Epithelial cell of umbilical artery (primary cell): ENCODE measurements at places on chromosomes 11 and 22. TPM values are rescaled to one million over a fixed set of nuclear protein-coding genes. Genes with fewer than 3 reads are reported as not detected.

Gene HBG2
- not detected in 2 replicates for total RNA-seq

Gene GGTLC2
- total RNA-seq, result not detected in 2 replicates

Gene MPPED2
- 0.32 TPM in 1 of 2 replicates, not detected in the other for total RNA-seq

Gene NDUFV1
- 235 and 247 TPM in 2 replicates for total RNA-seq

Gene LMNTD2
- total RNA-seq, result 0.30 and 0.65 TPM in 2 replicates

Gene TRPM5
- not detected in 2 replicates for total RNA-seq

Gene SLC16A8
- total RNA-seq, result under 0.01 TPM in 1 of 2 replicates, not detected in the other

Gene MPEG1
- total RNA-seq, result not detected in 2 replicates

Gene MUC6
- total RNA-seq, result not detected in 2 replicates

Gene GAL3ST3
- not detected in 2 replicates for total RNA-seq

Gene OR52H1
- total RNA-seq, result not detected in 2 replicates

Gene PDGFD
- total RNA-seq, result 6.2 and 13.8 TPM in 2 replicates

Gene LARGE2
- total RNA-seq, result under 0.01 TPM in 1 of 2 replicates, not detected in the other

Gene CARD18
- total RNA-seq, result under 0.01 TPM in 1 of 2 replicates, not detected in the other

Gene INSC
- total RNA-seq, result not detected in 2 replicates

Gene SYT12
- total RNA-seq, result not detected in 2 replicates

Gene DDX6
- 116 and 169 TPM in 2 replicates for total RNA-seq

Gene MS4A6E
- not detected in 2 replicates for total RNA-seq

Gene SCUBE1
- total RNA-seq, result under 0.01 TPM in 1 of 2 replicates, not detected in the other

Gene CST6
- total RNA-seq, result not detected in 2 replicates

Gene MS4A4A
- not detected in 2 replicates for total RNA-seq

Gene BCO2
- total RNA-seq, result 0.61 and 0.65 TPM in 2 replicates

Gene PNPLA5
- not detected in 2 replicates for total RNA-seq

Gene GTSE1
- 7.5 and 10.6 TPM in 2 replicates for total RNA-seq

Gene TRIM6
- total RNA-seq, result 0.97 and 2.4 TPM in 2 replicates

Gene WNT11
- 0.65 TPM in 1 of 2 replicates, not detected in the other for total RNA-seq

Gene CACNA1I
- total RNA-seq, result not detected in 2 replicates

Gene ANO5
- 4.9 and 6.2 TPM in 2 replicates for total RNA-seq

Gene THY1
- 4.0 and 7.5 TPM in 2 replicates for total RNA-seq

Gene MRGPRX4
- not detected in 2 replicates for total RNA-seq

Gene RTN4R
- total RNA-seq, result 0.61 and 0.65 TPM in 2 replicates

Gene OR51B2
- total RNA-seq, result not detected in 2 replicates

Gene RAG1
- total RNA-seq, result 0.65 and 0.76 TPM in 2 replicates

Gene FAT3
- total RNA-seq, result under 0.01 TPM in 2 replicates

Gene CCDC81
- 1.2 and 2.6 TPM in 2 replicates for total RNA-seq

Gene OR6A2
- under 0.01 and 0.46 TPM in 2 replicates for total RNA-seq
